ENCODE measurements at places on chromosomes 2 and 18.

- DNase-seq: peak; percentile 23
Observed at GRCh38 chr2:74481961-74482800, 617 bp downstream of the CCDC142 start.

- DNase-seq: no peak
Observed at GRCh38 chr2:218387369-218388194, 5.5 kb downstream of the SLC11A1 start.

- DNase-seq: no peak
Observed at GRCh38 chr2:146987996-146988395, 856.8 kb upstream of the ACVR2A start.

DNA sequence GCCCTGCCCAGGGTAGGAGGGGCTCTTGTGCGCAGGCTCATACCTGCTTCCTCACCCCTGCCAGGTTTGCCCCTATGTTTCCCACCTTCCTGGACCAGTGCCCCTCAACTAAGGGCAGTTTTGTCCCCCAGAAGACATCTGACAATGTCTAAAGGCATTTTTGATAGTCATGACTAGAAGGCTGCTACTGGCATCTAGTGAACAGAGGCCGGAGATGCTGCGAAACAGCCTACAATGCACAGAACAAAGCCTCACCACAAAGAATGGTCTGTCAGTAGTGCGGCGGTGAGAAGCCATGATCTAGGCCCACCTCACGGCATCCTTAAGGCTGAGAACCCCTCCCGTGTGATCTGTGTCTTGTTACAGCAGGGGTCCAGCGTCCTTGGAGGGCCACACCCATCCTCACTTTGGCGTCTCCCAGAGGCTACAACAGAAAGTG is 96.0 kb downstream of the TMEM17 start:
- DNase-seq: no peak

GRCh38 chr2:187299122-187299906 is 148.7 kb downstream of the CALCRL start:
- no peak for DNase-seq

- no peak for DNase-seq
Observed at GRCh38 chr18:41763361-41763760, 191.7 kb upstream of the PIK3C3 start.

DNA sequence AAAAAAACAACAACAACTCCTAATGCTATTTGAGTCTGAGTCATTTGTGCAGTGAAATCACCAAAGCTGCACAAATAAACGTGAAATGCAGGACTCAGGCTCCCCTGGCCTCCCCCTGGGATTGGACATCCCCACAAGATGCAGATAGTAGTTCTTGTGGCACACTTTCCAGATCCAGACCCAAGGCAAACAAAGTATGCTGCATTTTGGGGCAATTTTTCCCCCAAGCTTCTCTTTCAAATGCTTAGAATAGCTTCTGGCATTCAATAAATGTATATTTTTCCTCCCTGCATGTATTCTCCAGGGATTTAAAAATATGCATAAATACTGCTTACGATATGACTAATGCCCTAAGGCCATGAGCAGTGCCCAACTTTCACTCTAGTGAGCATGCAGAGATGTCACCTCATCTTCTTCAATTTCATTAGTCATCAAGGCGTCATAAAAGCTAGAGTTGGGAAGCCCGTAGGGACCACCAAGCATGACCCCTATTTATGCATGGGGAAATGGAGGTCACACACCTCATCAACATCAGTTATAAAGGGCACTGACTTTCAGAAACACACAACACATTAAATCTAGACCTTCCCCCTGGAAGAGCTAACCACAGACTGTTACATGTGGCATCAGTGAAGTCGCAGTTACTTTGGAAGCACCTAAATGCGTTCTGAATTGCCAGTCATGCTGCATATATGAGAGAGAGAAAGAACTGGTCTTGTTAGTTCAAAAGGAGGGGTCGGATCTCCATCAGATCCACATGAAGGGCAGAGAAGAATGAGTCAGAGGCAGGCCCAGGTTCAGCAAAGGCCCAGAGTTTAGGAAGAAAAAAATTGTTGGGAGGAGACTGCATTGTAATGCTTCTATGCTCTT is 374.1 kb downstream of the LPIN1 start:
- no peak for DNase-seq

GRCh38 chr2:173652767-173653431 is 298.2 kb downstream of the CDCA7 start:
- no peak for DNase-seq

GRCh38 chr2:152343426-152343825 is 8.5 kb downstream of the FMNL2 start:
- no peak for DNase-seq

DNA sequence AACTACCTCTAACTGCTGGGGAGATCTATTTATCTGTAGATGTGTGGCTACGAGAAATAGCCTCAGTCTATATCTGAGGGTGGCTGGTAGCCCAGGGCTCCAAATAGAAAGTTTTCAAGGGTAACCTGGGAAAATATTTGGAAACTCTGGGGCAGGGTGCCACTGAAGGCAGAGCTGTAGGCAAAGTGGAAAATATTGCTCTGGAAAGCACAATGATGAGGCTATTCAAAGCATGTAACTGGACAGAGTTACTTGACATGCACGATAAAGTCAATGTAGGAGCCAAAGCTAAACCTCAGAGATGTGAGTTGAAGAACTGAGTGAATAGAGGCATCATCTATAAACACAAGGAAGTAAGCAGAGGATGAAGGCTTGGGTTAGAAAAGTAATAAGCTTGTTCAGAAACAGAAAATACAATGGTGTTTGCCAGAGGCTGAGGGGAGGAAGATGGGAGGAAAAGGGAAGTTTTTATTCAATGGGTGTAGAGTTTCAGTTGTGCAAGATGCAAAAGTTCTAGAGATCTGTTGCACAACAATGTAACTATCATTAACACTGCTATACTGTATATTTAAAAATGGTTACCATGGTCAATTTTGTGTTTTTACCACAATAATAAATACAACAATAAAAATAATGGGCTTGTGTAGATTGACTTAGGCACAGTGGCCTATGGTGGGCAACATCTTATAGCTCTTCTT is 171.6 kb downstream of the MBD2 start:
- no peak for DNase-seq

DNA sequence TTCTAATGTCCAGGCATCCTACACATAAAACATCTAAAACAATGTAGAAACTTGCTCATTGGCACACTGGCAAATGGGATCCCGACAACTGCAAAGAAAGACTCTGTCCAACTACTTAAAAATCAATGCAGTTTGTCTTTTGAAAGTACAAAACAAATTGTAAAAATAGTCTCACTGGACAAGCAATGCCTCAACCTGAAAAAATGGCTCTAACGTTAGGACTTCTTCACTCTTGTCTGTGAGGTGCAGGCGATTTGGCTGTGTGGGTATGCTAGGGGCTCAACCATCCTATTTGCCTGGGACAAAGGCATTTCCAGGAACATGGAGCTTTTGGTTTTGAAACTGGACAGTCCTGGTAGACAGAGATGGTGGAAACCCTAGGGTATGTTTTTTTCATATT is 10.7 kb downstream of the EFEMP1 start:
- DNase-seq: no peak

All from T follicular helper cell (primary cell).